Stomach (tissue), 19 donors: ENCODE measurements at places on chromosomes 3 and 15. TPM values are rescaled to one million over a fixed set of nuclear protein-coding genes. Genes with fewer than 3 reads are reported as not detected.

The TJP1 gene
- 107 TPM for total RNA-seq

The TF gene
- total RNA-seq = not detected

The MAGI1 gene
- total RNA-seq = 105 TPM

The KLHL40 gene
- total RNA-seq = not detected

The CGNL1 gene
- 36.2 TPM for total RNA-seq

The SUCNR1 gene
- not detected for total RNA-seq

The METTL6 gene
- total RNA-seq = 2.7 TPM

The BLM gene
- total RNA-seq = 2.3 TPM

DNA sequence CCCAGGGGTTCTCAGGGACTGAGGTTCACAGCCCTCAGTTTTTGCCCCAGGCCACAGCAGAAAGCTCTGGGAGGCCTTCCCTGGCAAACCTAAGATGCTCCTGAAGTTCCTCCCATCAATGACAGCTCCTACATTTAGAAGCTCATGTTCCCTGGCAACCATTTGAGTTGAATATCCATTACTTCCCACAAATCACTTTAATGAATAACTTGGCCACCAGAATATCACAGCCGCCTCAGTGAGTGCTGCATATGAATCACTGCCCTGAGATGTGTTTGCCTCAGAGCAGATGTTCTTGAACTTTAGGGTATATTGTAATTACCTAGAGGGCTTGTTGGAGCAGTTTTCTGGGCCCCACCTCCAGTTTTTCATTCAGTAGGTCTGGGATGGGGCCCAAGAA is 27.4 kb downstream of the SLCO2A1 start:
- DNase-seq = peak; percentile 28

GRCh38 chr15:77139312-77139711 is 68.4 kb upstream of the TSPAN3 start:
- DNase-seq = no peak

- DNase-seq = no peak
These were observed 208.9 kb upstream of the CFAP20DC start for GRCh38 chr3:59258550-59259260.

GRCh38 chr15:101269479-101270223 is 7.6 kb downstream of the SELENOS start:
- no peak for DNase-seq

GRCh38 chr3:9439331-9439730 is 41.9 kb downstream of the SETD5 start:
- no peak for DNase-seq

- DNase-seq = no peak
These were observed 73.1 kb upstream of the PRTG start for GRCh38 chr15:55816017-55816416.

GRCh38 chr3:149384167-149384566 is 6.7 kb upstream of the TM4SF1 start:
- DNase-seq = no peak

- DNase-seq = peak; percentile 43
These were observed 138.8 kb upstream of the PRR20G start for GRCh38 chr3:127426444-127427153.

GRCh38 chr15:92962914-92963313 is 62.8 kb downstream of the CHD2 start:
- DNase-seq = no peak

DNA sequence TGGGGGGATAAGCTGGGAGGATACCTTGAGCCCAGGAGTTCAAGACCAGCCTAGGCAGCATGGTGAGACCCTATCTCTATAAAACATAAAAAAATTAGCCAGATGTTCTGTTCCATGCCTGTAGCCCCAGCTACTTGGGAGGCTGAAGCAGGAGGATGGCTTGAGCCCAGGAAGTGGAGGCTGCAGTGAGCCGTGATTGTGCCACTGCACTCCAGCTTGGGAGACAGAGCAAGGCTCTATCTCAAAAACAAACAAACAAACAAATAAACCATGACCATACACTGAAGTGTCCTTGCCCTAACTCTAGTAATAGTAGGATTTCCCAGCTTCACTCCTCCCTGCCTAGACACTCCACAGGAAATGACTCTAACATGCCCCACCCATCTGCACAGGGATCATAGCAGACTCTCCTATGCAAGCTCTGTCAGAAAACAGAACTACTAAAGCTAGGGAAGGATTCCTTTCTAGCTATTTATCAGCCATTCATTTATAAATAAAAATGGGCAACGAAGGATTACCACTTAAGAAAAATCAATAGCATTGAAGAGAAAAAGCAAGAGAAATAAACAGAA is 4.6 kb downstream of the ERICH6 start:
- DNase-seq = peak; percentile 16

- no peak for DNase-seq
These were observed 203.0 kb downstream of the AKAP13 start for GRCh38 chr15:85583442-85583841.

- DNase-seq = no peak
These were observed 150.2 kb downstream of the SMAD6 start for GRCh38 chr15:66852064-66852905.

DNA sequence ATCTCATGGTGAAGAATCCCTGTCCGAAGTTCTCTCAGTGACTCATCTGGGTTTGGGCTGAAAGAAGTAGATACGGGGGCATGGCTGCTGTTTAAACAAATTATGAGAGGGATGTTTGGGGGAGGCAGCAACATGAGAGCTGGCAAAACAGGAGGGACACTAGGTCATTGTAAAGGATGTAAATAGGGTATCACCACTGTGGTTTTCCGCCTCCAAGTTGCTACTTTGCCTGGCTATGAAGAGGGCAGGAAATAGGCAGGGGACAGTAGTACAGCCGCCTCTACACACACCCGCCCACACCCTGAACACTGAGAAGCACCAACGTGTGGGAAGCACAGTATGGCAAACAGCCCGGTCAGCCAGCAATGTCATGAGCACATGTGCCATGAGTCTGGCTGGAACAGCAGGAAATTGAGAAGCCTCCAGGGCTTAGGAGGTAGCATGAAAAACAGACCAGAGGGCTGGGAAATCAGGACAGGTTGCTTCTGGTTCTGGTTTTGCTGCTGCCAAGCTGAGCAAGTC is 17.1 kb downstream of the HEXA start:
- DNase-seq = peak; percentile 33

- DNase-seq = peak; percentile 69
These were observed 162.9 kb downstream of the ITPR1 start for GRCh38 chr3:4656059-4656458.

GRCh38 chr3:143753006-143753405 is 95.3 kb downstream of the SLC9A9 start:
- no peak for DNase-seq

DNA sequence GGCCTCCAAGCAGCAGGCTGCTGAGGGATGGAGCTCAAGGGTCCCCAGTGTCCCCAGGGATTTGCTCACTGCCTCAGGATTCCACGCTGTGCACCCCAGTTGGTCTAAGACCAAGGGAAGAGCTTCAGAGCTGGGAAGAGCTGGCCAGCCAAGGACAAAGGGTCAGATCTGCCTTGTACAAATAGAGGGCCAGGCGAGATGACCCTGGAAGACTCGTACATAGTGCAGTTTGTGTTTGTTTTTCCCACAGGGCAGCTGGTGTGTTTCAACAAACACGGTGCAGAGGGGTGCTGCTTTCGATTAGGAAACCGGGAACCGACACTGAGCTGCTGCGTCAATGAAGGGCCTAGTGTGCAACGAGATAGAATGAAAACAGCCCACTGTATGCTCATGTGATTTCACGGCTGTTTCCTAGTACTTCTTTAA is 56.1 kb upstream of the TRPM1 start:
- DNase-seq = peak; percentile 57

- DNase-seq = no peak
These were observed 16.8 kb downstream of the EMC4 start for GRCh38 chr15:34241376-34242330.

GRCh38 chr3:24520976-24521419 is 26.3 kb upstream of the THRB start:
- no peak for DNase-seq

- DNase-seq = no peak
These were observed 46.8 kb downstream of the SST start for GRCh38 chr3:187623285-187623814.

- DNase-seq = peak; percentile 84
These were observed 45.2 kb downstream of the ATP2B2 start for GRCh38 chr3:10459954-10460754.
